ENCODE measurements at places on chromosomes 7 and 10.

DNA sequence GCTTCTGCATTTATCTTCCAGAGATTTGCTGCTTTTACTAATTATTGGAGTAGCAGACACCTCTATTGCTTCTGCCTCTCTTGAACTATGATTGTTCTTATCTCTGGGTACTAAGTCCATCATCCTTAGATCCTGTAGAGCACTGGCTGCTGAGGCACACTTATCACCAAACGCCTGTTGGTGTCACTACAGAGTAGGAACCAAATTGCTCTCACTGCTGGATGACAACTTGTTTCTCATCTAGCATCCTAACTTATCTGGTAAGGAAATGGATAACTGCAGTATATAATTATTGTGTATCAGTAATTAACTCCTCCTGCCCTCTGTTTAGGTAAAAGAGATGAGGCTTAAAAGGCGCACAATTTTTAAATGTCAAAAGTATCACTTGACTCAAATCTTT lies 1059.4 kb downstream of the NRG3 start:
- no peak for DNase-seq

- DNase-seq = no peak
Observed at GRCh38 chr7:38699471-38699870, 68.3 kb upstream of the AMPH start.

DNA sequence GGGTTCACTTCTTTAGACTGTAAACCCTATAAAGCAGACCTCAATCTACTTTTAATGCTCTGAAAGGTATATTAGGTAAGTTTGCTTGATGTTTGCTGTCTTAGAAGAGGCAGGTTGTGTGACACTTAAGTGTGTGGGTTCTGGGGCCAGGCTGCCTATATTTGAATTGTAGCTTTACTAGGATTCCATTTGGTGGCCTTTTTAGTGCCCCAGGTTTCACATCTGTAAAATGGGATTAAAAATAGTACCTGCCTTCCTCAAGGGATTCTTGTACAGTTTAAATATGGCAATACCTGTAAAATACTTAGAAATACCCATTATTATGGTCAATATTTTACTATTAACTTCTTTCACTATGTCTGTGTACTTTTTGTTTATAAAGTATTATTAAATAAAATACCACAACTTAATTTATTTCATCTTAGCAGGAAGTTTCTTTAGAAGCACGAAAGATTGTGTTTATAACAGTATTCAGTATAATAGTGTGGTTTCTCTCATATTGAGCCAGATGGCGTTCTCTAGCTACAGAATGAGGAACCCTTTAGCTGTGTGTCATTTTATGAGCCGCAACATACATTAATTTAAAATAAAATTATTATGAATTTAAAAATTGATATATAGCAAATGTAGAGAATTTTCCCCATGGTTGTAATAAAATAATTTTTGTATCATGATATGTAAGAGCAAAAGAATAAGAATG lies 94.2 kb downstream of the CDK14 start:
- no peak for DNase-seq

- no peak for DNase-seq
Observed at GRCh38 chr10:6002809-6003510, 25.6 kb upstream of the IL15RA start.

- no peak for DNase-seq
Observed at GRCh38 chr7:20594023-20594422, 21.4 kb upstream of the ABCB5 start.

All from CD4-positive, alpha-beta T cell treated with Interleukin-15 for 1 hour (primary cell).